Aortic smooth muscle cell (primary cell): ENCODE measurements at places on chromosomes 7 and 10. TPM values are rescaled to one million over a fixed set of nuclear protein-coding genes. Genes with fewer than 3 reads are reported as not detected.

The FAM3C gene
- total RNA-seq, result 101 and 107 TPM in 2 replicates

The TAS2R4 gene
- total RNA-seq, result 0.99 and 1.2 TPM in 2 replicates

The ETV1 gene
- 42.7 and 42.8 TPM in 2 replicates for total RNA-seq

The TUBAL3 gene
- not detected in 2 replicates for total RNA-seq

The CPXM2 gene
- 95.0 and 99.2 TPM in 2 replicates for total RNA-seq

The ASB10 gene
- total RNA-seq, result not detected in 2 replicates

The NPY4R gene
- total RNA-seq, result not detected in 2 replicates

The TRIL gene
- total RNA-seq, result under 0.01 and 0.12 TPM in 2 replicates

The UPK3B gene
- total RNA-seq, result 0.19 and 0.26 TPM in 2 replicates

The H2BK1 gene
- total RNA-seq, result not detected in 2 replicates

The FHIP2A gene
- 26.8 and 33.8 TPM in 2 replicates for total RNA-seq

The GBX1 gene
- not detected in 2 replicates for total RNA-seq

The ZNF365 gene
- total RNA-seq, result 4.1 and 6.5 TPM in 2 replicates

The LUC7L2 gene
- total RNA-seq, result 39.5 and 50.3 TPM in 2 replicates

The MOGAT3 gene
- total RNA-seq, result not detected in 2 replicates

The RET gene
- total RNA-seq, result 0.13 TPM in 1 of 2 replicates, not detected in the other

The HOGA1 gene
- total RNA-seq, result 2.5 and 3.3 TPM in 2 replicates

The OR2A7 gene
- total RNA-seq, result 0.26 and 0.37 TPM in 2 replicates

The ASAH2B gene
- total RNA-seq, result 2.0 and 2.5 TPM in 2 replicates

The GRID2IP gene
- total RNA-seq, result not detected in 2 replicates

The ZFYVE27 gene
- 19.9 and 21.7 TPM in 2 replicates for total RNA-seq

The TMEM196 gene
- not detected in 2 replicates for total RNA-seq

The NYAP1 gene
- total RNA-seq, result 0.13 and 0.19 TPM in 2 replicates

The DGKI gene
- total RNA-seq, result 3.9 and 5.3 TPM in 2 replicates
